Mesendoderm (in vitro differentiated cells): ENCODE measurements at places on chromosomes 2 and 18.

DNA sequence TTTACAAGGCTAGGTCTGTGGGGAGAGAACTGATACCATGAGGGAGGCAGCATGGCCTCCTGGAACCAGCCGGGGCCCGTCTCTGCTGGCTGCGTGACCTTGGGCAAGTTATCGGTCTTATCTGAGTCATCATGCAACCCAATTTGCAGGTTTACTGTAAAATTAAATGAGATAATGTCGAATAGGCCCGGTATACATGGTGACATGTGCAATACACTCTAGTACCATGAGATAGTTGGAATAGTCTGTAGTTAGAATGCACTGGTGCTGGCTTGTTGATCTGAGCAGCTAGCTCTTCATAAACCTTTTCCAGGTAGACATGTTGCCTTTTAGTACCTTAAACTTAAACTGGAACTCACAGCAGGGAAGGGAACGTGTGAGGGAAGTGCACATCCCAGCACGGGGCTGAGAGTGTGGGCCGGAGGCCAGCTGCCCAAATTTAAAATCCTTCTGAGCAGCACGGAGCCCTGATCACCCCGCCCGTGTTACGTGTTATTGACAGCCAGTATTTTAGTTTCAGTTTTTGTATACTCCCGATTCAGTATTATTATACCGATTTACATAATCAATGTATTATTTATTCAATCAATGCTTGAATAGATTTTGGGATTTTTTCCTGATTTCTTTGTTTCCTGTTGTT, 72.4 kb upstream of the HS6ST1 start:
- H3K27ac ChIP-seq: no peak overlapping the region
- H3K27me3 ChIP-seq: no peaks in the 10 kb centered on the region
- DNase-seq: no peak
- H3K4me1 ChIP-seq: peaks cover 3% of the 10 kb centered on the region
- H3K36me3 ChIP-seq: no peaks in the 10 kb centered on the region

DNA sequence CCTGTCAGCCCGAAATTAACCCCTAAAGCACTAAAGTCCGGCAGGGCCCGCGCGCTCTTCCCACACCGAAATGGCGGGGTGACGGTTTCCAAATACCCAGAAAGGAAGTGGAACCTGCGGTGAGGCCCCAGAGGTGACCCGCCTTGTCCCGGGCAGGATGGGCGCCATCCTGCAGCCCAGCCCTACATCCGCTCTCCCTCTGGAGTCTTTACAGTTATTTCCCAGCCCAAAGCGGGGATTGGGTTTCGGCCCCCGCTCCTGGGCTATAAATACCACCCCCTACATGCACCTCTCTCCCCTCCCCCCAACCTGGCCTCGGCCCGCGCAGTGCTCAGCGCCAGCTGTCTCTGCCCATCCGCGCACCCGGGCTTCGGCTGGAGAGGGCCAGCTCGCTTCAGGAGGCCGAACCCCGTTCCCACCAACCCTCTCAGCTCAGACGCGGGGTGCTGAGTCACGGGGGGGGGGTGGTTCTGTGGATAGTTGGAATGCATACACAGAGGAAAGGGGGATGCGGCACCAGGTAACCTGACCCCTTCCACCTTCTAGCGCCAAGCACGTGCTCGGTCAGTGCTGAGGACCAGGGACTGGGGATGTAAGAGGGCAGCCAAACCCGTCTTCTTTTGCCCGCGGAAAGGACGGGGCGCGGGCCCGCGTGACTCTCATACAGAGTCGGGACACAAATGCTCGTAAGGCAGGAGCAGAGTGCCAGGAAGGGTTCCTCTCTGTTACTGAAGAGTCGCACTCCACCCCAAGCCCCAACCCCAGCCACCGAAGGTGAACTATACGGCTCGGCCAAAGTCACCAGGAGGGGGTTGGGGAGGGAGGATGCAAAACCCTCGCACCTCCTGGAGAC, at the start of gene TUBA4B:
Gene TUBA4B (plus strand): TSS at position 344 of the 853 bp plus-strand sequence. CDS start 165 bp downstream, at position 509.
- peak within 1 kb of the TSS; percentile 10 for H3K4me3 ChIP-seq
- peaks cover 5% of the 10 kb centered on the region for H3K4me1 ChIP-seq
- peak; percentile 73 for DNase-seq
- no peaks in the 10 kb centered on the region for H3K36me3 ChIP-seq
- peaks cover 16% of the 10 kb centered on the region for H3K27me3 ChIP-seq

GRCh38 chr2:168008646-168009195, 238.7 kb downstream of the STK39 start:
- no peak for DNase-seq
- no peak overlapping the region for H3K4me3 ChIP-seq
- H3K27ac ChIP-seq: no peak overlapping the region

- peaks cover 25% of the 10 kb centered on the region for H3K27me3 ChIP-seq
- no peaks in the 10 kb centered on the region for H3K36me3 ChIP-seq
- DNase-seq: no peak
- H3K4me3 ChIP-seq: no peak overlapping the region
- no peaks in the 10 kb centered on the region for H3K4me1 ChIP-seq
These were observed 147.3 kb downstream of the GREB1L start for GRCh38 chr18:21389283-21389682.

GRCh38 chr2:235812185-235812665, 318.4 kb downstream of the AGAP1 start:
- DNase-seq: no peak
- H3K27ac ChIP-seq: no peak overlapping the region
- H3K4me3 ChIP-seq: no peak overlapping the region
- peaks cover 2% of the 10 kb centered on the region for H3K4me1 ChIP-seq

DNA sequence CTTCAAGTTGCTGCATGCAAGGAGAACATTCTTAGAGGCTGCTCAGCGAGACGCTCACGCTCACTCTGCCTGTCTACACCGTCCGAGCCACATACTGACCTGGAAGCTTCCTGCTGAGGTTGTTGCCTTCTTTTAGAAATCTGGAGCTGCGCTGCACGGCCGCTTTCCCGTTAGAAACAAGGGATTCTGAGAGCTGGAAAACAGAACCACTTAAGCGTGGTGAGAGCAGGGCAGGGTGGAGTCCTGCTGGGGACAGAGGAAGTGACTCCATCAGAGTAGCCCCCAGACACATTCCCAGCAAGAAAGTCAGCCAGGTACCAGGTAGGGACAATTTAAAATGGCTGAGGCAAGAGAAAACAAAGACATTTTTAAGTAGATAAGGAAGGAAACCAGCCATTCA, 135.2 kb downstream of the LAMA1 start:
- H3K27ac ChIP-seq: no peak overlapping the region
- no peaks in the 10 kb centered on the region for H3K4me1 ChIP-seq

DNA sequence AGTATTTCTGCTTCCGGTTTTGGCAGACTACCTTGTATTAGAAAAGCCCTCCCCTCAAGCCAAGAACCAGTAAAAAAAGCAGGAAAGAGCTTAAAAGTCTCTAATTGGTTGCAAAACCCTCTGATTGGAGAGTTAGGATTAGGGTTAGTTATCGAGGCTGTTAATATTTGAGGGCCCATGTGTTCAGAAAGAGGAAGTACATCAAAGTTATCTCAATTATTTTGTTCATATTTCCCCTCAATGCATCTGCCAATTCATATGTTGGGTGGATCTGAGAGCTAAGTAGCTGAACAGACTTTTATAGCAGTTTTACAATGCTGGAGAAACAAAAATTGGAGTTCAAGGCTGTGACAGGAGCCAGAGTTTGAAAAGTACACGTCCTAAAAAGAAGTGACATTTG, 43.1 kb upstream of the KLHL14 start:
- no peaks in the 10 kb centered on the region for H3K36me3 ChIP-seq
- no peaks in the 10 kb centered on the region for H3K27me3 ChIP-seq
- DNase-seq: no peak
- no peak overlapping the region for H3K4me3 ChIP-seq
- H3K4me1 ChIP-seq: no peaks in the 10 kb centered on the region
- no peak overlapping the region for H3K27ac ChIP-seq

- peak; percentile 79 for DNase-seq
- peak within 1 kb of the TSS; percentile 35 for H3K4me3 ChIP-seq
- peaks cover 23% of the 10 kb centered on the region for H3K27me3 ChIP-seq
- H3K27ac ChIP-seq: no peak within 1 kb of the TSS
- no peaks in the 10 kb centered on the region for H3K4me1 ChIP-seq
These were observed at the start of gene CCBE1 for GRCh38 chr18:59697236-59697932. Gene CCBE1 (minus strand): TSS chr18:59697423.

DNA sequence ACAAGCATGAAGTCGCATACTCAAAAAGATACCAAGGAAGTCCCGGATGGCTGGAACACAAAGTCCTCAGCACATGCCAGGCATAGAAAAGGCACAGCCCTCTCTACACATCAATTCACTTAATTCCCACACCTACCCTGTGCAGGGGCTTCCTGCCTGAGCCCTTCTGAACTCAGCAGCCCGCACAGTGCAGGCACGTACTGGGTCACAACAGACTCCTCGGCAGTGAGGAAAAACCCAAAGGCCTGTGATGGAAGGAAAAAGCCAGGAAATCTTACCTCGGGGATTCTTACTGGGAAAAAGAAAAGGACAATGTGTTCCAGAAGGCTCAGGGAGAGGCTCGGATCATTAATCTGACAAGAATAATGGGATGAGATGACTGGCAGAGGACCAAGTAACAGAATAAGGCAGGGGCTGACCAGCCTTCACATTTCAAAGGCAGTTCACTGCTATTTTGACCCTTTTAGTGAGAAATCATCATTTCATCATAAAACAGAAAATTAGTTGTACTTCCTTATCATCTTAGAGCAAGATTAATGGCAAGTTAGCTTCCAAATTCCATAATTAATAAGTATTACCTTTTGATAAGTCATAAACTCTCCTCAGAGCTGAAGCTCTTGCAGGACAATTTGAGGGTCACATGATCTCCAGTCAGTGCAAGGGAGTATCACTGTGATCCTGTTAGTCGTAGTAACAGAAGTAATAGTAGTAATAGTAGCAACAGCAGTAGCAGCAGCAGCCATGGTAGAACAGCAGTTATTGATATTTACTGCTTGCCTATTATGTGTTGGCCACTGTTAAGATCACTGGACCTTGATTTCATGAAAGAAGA, 87.4 kb downstream of the STK39 start:
- H3K4me3 ChIP-seq: no peak overlapping the region
- H3K4me1 ChIP-seq: no peaks in the 10 kb centered on the region
- H3K36me3 ChIP-seq: no peaks in the 10 kb centered on the region
- no peaks in the 10 kb centered on the region for H3K27me3 ChIP-seq
- DNase-seq: no peak
- no peak overlapping the region for H3K27ac ChIP-seq

DNA sequence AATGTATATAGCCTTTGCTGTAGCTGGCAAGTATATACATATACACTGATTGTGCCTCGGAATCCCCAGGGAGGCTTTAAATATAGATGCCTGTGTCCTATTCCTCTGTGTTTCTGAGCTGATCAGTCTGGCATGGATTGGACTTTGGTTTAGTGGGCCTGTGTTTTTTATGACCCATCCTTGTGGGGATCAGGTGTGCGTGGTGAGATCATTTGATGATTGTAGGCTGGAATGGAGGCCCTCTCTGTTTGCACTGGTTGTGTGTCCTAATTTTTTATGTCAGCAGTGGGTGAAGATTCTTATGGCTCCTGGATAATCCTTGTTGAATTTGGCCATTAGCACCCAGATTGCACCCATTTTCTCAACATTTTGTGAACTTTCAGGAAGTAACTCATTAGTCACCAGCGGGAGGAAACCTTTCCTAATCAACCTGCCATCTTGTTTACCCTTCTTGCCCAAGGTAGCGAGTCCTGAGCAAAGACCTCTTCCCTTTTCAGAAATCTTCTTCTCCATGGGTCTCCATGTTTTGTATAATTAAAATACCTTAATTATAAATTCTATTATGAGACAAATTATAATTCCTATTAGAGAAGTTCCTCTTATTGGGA, 75.8 kb downstream of the UGGT1 start:
- H3K27me3 ChIP-seq: no peaks in the 10 kb centered on the region
- peaks cover 5% of the 10 kb centered on the region for H3K36me3 ChIP-seq
- H3K4me1 ChIP-seq: no peaks in the 10 kb centered on the region

DNA sequence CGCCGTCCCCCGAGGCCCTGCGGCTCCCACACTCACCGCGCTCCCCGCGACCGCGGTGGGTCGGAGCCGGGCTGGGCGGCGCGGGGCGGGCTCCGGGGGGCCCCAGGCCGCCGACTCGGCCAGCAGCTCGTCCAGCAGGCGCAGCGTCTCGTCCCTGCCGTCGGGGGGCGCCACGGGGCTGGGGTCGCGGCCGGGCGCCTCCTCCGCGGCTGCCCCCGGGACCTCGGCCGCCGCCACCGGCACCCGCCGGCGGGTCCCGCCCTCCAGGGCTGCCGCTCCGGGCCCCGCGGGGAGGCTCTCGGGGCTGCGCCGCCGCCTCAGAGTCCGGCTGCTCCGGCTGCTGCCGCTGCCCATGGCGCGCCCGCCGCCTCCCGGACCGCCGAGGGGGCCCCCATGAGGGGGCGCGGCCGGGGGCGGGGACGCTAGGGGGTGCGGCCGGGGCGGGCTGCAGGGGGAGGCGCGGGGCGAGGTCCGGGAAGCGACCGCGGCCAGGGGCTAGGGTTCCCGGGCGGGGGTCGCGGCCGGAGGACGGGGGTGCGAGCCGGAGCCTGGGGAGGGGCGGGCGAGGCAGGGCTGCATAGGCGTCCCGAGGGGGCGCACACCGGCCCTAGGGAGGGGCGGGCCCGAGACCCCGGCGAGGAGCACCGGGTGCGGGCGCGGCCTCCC, at the start of gene CYS1:
Gene CYS1 (minus strand): TSS at position 542 of the 666 bp plus-strand sequence. CDS start 188 bp downstream, at position 354.
- H3K27ac ChIP-seq: no peak within 1 kb of the TSS
- H3K4me1 ChIP-seq: no peaks in the 10 kb centered on the region
- peak; percentile 44 for DNase-seq
- no peak within 1 kb of the TSS for H3K4me3 ChIP-seq
- peaks cover 17% of the 10 kb centered on the region for H3K27me3 ChIP-seq
- H3K36me3 ChIP-seq: no peaks in the 10 kb centered on the region

DNA sequence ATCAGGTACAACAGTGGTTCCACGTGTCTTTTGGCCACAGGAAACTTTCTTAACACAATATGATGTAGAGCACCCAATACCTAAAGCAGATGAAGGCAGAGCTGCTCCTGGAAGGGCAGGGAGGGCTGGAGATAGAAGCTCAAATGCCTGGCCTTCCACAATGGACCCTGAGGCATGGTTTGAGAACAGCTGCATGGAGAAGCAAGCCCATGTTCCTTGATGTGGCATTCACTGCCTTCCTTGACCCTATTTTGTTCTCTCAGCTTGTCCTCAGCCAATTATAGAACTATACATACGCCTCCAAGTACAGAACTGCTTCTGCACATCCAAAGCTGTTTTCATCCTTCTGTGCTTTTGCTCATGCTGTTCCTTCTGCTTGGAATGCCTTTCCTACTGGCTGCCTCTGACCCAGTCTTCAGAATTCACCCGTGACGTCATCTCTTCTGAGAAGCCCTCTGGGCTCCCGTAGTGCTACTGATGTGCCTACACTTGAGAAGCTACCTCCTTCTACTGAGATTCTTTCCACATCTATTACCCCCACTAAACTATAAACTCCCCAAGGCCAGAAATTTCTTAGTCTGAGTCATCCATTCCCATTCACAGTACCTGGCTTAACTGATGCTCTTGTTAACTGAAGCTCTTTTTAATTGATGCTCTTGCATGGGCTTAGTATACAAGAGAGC, 69.9 kb downstream of the CHRNA1 start:
- no peak overlapping the region for H3K4me3 ChIP-seq
- peak overlapping the region; percentile 12 for H3K27ac ChIP-seq
- H3K27me3 ChIP-seq: no peaks in the 10 kb centered on the region
- peak; percentile 77 for DNase-seq
- no peaks in the 10 kb centered on the region for H3K36me3 ChIP-seq
